ENCODE measurements at places on chromosomes 4 and X. TPM values are rescaled to one million over a fixed set of nuclear protein-coding genes. Genes with fewer than 3 reads are reported as not detected.

The HTATSF1 gene
- 55.7 TPM for total RNA-seq

The SATL1 gene
- total RNA-seq, result not detected

The ITGB1BP2 gene
- total RNA-seq, result 5.4 TPM

The SERPINA7 gene
- not detected for total RNA-seq

The AREG gene
- 202 TPM for total RNA-seq

The CPE gene
- 102 TPM for total RNA-seq

DNA sequence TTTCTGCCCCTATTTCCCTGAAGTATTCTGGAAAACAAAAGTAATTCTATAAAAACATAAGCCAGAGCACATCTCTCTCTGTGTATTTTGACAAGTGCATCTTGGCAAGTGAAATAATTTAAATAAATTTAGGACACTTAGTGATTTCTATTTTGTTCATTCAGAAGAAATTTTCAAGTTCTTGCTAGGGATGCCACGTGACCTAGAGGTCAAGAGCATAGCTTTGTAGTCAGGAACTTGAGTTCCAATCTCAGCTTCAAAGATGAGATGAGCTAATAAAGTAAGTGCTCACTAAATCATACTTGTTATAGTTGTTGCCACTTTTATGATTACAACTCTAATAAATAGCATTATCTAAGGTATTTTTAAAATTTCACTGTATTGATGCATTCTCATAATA is 13.8 kb downstream of the KDR start:
- no peak for DNase-seq

- no peak for DNase-seq
These were observed 52.8 kb upstream of the CLNK start for GRCh38 chr4:10737337-10737736.

DNA sequence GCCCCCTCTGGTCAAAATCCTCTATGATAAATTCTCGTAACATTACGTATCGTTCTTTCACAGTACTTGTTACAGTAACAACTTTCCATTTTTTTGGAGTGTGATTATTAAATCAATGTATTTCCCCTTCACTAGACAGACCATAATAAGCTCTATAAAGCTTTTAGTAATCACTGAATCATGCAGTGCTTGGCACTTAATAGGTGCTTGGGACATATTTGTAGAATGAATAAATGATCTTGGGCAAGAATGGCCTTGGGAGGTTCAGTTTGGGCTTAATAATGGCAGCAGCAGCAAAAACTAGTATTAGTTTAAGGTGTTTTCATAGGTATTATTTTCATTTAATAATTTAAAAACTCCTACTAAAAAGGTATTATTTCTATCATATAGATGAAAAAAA is 33.4 kb upstream of the SFRP2 start:
- no peak for DNase-seq

DNA sequence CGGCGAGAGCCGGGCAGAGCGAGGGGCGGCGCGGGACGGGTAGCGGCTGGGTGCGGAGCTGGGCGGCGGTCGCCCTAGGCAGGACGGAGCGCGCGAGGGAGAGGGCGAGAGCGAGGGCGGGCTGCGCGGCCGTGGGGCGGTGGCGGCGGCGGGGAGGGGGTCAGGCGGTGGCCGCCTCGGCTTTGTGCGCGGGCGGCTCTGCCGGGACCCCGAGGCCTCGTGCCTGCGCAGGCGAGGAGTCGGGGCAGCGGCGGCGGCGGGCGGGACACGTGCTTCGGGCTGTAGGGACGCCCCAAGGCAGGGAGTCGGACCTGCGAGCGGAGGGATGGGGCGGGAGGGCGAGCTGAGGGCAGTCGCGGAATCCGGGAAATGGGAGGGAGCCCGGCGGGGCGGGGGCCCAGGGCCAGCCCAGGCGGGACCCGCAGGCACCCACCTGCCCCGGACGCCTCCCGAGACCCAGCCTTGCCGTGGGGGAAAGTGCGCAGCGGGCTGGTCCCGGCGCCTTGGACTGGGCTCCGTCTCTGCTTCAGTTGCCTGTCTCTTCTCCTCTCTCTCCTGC is 465 bp downstream of the BMPR1B start:
- no peak for DNase-seq

GRCh38 chr4:15894921-15895916 is 43.3 kb downstream of the FGFBP1 start:
- no peak for DNase-seq

DNA sequence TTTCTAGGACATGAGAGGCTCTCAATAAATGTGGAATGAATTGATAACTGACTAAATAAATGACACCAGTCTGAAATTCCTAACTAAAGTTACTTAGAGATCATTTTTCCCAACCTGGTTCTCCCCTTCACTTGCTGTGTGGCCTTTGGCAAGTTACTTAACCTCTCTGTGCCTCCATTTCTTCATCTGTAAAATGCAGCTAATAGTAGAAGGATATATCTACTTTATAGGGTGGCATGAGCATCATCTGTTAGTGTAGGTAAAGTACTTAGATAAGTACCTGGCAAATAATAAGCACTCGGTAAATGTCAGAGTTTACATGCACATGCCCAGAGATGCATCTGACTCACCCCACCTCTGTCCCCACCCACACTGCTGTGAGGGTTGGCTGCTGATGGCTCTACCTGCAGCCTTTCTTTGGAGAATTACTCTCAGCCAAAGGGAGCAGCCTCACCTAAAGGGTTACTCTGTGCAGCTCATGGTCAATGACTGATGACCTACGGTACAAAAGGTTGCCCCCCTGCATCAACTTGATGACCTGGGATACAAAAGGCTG is 139.3 kb downstream of the CHIC2 start:
- no peak for DNase-seq

- no peak for DNase-seq
These were observed 245.2 kb downstream of the SPATA18 start for GRCh38 chr4:52296341-52296740.

GRCh38 chr4:165537028-165537648 is 158.3 kb downstream of the CPE start:
- no peak for DNase-seq

GRCh38 chr4:54090804-54091623 is 8.9 kb upstream of the GSX2 start:
- DNase-seq, result no peak

GRCh38 chr4:102560571-102561341 is 59.6 kb downstream of the NFKB1 start:
- no peak for DNase-seq

DNA sequence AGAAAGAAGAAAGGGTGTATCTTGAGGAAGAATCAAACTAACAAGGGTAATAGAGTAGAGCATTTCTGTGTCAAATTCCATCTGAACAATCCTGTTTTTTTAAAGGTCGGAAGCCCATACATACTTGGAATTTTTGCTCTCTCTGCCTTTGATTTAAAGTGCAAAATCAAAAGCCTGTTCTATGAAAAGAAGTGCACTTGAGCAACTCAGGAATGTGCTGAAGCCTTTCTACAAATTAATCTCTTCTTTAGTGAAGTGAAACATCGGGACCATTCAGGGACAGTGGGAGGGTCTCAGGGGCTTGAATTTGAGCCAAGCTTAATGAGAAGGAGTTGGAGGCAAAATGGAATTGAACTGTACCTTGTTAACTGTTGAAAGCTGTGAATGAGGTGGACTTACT is 1008.5 kb upstream of the LCORL start:
- no peak for DNase-seq

DNA sequence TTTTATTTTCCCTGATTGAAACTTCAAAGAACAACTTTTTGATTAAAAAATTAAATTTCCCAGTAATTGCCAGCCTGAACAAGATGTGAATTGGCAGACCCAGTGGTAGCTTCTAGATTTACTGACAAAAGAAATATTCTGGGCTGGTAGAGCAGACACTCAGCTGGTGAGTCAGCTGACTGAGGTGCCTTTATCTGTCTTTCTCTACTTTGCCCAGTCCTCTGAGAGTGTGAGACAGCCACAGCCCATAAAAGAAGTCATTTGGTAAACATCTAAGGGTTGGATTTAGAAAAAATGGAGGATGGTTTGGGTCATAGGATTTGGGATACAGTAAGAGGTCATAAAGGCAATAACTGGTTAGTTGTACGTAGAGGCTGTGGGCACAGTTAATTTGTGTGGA is 54.5 kb downstream of the CCSER1 start:
- no peak for DNase-seq

DNA sequence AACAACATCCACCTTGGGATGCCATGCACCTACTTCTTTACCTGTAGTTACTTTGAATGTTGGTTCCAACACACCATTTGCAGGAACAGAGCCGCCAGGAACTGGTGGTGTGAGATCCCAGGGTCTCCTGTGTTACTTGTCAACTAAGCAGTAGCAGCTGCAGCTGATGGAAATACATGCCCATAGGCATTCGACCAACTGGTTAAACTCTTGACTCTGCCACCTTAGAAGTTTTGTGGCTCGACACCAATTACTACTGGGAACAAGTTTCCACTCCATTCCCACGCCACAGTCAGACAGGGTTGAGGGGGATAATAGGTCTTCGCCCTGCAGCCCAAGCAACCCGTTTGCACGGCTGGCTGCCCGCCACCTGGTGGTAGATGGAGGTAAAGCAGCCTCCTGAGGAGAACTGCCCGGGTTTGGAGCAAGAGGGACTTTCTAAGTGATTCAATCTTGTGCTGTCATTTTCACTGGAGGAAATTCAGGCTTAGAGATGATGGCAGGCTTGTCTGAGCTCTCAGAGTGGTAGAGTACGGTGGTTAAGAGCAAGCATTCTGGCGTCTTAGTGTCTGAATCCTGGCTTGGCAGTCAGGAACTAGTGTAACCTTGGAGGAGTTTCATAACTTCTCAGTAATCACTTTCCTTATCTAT is 119.1 kb upstream of the TRIM2 start:
- peak; percentile 84 for DNase-seq

DNA sequence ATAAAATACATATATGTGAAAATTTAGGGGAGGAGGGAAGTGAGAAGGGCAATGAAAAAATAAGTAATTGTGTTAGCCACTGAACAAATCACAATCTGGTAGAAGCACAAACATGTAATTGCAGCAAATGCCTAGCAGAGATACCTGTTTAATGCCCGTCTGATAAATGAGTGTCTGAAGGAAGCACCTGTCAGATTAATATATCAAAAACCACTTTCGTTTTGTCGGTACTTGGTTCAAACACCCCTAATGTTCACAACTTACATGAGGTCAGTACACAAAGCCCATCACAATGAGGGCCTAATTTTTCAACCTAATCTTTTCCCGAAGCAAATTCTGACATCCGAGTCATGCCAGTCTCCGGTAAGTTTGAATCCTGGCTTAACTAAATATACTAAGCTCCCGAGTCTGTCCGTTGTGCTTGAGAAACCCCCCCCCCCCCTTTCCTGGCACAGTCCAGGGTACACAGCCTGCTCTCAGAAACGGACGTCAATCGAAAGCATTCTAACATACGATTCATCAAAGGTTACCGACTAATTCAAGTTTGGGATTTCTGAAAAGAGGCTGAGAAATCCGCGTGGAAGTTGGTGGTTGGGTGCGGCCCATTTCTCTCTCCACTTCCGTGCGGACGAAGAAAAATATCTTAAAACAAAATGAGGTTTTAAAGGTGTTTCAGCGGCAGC is 758 bp downstream of the SDAD1 start:
- DNase-seq, result no peak

GRCh38 chr4:150123087-150123486 is 44.8 kb downstream of the DCLK2 start:
- no peak for DNase-seq

GRCh38 chr4:10151182-10151581 is 34.6 kb upstream of the WDR1 start:
- DNase-seq, result no peak

GRCh38 chr4:168831919-168832762 is 177.9 kb downstream of the CBR4 start:
- DNase-seq, result peak; percentile 73

GRCh38 chr4:5979981-5980380 is 38.2 kb downstream of the C4orf50 start:
- DNase-seq, result no peak

DNA sequence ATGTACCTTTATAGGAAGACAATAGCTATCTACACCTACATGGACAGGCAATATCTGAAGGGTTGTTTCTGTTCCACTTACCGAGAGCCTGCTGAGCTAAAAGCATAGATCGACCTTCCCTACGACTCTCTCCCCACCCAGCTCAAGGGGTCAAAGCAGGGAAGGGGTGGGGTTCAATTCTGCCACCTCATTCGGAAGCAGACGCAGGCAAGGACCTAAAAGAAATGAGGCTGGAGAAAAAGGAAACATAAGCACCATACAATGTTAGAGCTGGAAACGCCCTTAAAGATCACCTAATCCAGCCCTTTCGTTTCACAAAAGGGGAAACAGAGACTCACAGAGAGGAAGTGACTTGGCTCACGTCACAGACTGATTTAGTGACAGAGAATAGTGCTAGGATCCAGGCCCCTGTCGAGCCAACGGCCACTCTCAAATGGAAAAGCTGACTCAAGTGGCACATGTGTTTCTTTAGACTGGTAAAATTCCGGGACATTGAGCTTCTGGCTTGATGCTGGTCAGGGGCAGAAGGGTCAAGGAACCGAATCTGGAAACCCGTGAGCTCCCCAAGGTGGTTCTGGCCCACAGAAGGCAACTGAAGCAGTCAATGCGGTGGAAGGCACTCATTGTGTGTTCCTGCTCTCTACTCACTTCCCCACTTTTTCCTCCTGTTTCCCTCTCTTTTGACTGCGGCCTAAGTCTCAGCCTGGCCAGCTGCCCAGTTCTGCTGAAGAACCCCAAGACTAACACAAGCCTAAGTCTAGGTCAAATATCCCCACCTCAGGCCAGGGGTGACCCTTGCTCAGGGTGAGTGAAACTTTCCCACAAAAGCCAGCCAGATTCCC is 7.5 kb downstream of the SEPTIN6 start:
- DNase-seq, result no peak

DNA sequence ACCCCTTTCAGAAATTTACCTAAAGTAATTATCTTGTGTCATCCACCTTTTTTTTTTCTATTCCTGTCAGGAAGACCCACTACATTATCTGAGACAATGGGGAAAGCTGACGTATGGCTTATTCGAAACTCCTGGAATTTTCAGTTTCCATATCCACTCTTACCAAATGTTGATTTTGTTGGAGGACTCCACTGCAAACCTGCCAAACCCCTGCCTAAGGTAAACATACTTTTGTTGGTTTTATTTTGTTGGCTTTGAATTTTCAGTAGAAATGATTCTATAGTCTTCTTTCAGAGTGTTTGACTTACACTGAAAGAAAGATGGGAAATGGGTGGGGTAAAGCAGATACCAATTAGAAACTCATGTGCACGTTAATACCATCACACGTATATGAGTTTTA is 2.2 kb downstream of the UGT2B7 start:
- no peak for DNase-seq

- no peak for DNase-seq
These were observed 486.7 kb upstream of the CPEB2 start for GRCh38 chr4:14515556-14515955.

GRCh38 chrX:124212622-124213021 is 119.8 kb upstream of the TEX13D start:
- no peak for DNase-seq

All from omental fat pad (tissue), 4 donors.